ENCODE measurements at places on chromosomes 7 and 10.

DNA sequence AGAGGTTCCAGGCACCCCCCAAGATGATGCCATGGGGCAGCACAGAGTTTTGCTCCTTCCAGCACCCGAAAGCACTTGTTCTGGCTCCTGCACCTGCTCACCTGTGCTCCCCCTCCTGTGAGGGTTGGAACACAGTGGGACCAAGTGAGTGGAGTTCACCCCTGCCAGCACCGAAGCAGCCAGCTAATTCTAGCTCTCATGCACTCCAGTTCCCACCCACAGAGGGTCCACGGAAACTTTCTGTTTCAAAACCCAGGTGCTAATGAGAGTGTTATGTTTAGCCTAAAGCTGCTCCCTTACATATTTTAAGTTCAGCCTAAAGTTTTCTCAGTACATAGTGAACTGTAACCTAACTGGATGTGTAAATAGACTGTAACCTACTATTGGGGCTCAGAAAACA is 42.6 kb upstream of the SLC35G1 start:
- DNase-seq, result no peak

DNA sequence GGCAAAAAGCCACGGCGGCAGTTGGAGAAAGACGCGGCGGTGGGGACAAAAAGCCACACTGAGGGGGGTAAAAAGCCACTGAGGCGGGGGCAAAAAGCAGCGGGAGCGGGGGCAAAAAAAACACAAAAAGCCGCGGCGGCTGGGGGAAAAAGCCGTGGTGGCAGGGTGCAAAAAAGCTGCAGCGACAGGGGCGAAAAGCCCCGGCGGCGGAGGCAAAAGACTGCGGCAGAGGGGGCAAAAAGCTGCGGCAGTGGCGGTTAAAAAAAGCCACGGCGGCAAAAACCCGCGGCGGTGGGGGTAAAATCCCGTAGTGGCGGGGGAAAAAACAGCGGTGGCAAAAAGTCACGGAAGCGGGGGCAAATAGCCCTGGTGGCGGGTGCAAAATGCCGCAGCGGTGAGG is 527.3 kb downstream of the ZNF33B start:
- no peak for DNase-seq

DNA sequence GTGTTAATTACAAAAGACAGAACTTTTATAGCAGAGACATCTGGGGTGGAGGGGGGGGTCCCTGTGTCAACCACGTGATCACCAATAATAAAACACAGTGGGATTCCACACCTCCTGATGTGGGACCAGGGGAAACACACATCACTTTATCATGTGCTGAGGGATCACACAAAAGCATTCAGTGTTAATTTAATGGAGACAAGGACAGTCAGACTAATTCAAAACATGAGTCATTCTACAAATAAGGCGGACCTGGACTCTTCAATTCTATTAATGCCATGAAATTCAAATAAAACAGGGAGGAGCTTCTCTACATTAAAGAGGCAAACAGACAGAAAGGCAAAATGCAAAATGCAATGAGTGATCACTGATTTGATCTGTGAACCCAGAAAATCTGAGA is 67.3 kb upstream of the PFKP start:
- no peak for DNase-seq

DNA sequence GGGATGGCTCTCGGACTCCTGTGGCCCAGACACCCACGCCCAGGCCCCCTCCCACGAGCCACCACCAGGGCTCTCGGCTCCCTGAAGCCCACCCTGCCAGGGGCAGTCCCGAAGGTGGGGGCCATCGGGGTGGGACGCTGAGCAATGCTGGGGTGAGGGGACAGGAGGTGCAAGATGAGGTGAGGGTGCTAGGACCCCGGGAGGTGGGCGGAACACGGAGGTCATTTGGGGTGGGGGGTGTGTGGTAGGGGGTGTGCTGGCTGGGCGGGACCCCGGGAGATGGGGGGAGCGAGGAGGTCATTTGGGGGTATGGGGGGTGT is 17.0 kb upstream of the LFNG start:
- no peak for DNase-seq

- DNase-seq, result no peak
Measured at GRCh38 chr10:60029475-60029874, 123.1 kb upstream of the CCDC6 start.

- no peak for DNase-seq
Measured at GRCh38 chr10:119616882-119617570, 20.3 kb upstream of the TIAL1 start.

DNA sequence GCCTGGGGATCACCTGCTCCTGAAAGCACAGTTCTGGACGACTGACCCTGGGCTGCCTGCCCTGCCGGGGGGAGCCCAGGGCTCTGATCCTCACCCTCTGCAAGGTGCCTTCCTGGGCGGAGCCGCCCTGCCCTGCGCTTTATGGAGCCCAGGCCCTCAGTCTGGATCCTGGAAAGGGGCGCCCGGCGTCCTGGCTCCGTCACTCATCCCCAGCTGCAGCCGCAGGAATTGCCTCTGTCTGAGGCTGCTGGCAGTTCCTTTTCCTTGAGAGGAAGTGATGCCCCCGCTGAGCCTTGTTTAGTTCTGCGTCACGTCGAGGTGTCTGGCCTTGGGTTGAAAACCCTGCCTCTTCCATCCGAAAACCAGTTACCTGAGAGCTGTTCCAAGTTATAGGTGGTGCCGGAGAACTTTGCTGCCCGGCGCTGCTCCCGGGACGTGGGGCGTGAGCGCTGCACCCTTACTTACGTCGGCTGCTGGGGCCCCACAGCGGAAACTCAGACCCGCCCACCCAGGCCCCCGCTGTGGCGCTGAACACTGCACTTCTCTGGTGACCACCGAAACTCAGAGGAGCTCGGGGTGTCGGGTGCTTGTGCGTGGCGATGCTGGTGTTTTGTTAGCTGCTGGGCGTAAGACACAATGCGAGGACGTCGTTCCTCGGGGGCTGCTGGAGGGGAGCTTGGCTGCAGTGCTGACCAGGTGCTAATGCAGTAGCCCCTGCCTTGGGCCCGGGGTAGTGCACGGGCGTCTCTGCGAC is 5.4 kb downstream of the MAFK start:
- DNase-seq, result no peak

DNA sequence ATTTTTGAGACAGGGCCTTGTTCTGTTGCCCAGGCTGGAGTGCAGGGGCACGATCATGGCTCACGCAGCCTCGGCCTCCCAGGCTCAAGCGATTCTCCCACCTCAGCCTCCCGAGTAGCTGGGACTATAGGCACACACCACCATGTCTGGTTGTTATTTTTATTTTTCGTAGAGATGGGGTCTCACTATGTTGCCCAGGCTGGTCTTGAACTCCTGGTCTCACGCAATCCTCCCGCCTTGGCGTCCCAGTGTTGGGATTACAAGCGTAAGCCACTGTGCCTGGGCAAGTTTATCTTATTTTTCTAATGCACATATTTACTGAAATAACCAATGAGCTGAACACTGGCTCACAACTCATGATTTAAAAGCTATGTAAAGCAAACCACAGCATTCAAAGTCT is 61.9 kb downstream of the FAM171A1 start:
- no peak for DNase-seq

- no peak for DNase-seq
Measured at GRCh38 chr7:139972029-139972428, 90.7 kb downstream of the PARP12 start.

DNA sequence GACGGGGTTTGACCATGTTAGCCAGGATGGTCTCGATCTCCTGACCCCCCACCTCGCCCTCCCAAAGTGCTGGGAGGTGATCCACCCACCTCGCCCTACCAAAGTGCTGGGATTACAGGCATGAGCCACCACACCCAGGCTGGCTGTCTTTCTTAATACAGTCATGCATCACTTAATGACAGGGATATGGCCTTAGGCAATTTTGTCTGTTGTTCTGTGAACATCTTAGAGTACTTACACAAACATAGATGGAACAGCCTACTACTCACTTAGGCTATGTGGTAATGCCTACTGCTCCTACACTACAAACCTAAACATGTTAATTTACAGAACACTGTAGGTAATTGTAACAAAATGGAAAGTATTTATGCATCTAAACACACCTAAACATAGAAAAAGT is 106.6 kb upstream of the KCNMA1 start:
- no peak for DNase-seq

GRCh38 chr10:35422228-35422627 is 85.9 kb downstream of the CCNY start:
- no peak for DNase-seq

GRCh38 chr7:27972276-27972675 is 208.3 kb downstream of the JAZF1 start:
- DNase-seq, result no peak

DNA sequence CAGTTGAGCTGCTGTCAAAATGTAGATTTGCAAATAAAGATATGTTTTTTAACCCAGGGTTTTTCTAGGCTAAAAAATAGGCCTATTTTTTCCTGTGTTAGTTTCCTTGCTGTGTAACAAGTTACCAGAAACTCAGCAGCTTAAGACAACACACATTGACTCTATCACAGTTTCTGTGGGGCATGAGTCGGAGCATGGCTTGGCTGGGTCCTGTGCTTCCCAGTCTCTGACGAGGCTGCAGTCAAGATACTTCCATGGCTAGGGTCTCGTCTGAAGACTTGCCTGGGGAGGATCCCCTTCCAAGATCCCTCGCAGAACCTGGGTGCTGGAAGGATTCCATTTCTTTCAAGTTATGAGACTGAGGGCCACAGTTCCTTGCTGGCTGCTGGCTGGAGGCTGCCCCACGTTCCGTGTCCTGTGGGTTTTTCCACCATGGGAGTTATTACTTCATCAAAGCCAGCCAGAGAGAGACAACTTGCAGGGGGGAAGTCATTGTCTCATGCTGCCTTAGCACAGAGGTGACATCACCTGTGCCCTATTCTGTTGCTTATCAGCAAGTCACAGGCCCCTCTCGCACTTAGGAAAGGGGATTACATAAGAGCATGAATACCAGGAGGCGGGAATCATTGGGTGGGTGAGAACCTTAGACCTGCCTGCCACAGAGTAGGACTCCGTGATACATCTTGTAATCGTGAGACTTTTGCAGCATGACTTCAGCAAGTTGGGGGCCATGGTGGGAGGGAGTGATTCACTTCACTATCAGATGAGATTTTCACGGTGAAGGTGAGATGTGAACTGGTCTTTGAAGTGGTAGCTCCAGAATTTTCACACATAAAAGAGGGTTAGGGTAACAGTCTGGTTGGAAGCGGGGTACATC is 77.9 kb downstream of the CCNY start:
- no peak for DNase-seq

DNA sequence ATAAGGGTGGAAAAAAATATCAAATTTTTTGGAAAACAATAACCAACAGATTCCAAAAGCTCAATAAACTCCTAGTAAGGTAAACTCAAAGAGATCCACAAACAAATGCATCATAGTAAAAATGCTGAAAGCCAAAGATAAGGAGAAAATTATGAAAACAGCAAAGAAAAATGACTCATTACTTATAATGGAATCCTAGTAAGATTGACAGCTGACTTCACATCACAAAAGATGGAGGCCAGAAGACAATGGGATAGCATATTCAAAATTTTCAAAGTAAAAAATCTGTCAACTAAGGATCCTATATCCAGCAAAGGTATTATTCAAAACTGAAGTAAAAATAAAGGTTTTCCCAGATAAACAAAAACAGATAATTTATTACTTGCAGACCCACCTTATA is 183.4 kb upstream of the VIPR2 start:
- DNase-seq, result no peak

DNA sequence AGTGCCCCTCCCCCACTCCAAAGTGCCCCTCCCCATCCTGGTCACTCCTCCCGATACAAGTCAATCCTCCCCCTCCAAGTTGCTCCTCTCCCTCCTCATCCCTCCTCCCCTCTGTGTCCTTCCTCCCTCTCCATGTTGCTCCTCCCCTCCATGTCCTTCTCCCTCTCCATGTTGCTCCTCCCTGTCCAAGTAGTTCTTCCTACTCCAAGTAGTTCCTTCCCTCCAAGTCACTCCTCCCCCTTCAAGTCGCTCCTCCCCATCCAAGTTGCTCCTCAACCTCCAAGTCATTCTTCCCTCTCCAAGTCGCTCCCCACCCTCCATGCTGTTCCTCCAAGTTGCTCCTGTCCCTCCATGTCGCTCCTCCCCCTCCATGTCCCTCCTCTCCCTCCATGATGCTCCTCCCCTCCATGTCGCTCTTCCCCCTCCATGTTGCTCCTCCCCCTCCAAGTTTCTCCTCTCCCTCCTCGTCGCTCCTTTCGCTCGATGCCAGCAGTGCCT is 8.6 kb upstream of the WBP1L start:
- DNase-seq, result no peak

DNA sequence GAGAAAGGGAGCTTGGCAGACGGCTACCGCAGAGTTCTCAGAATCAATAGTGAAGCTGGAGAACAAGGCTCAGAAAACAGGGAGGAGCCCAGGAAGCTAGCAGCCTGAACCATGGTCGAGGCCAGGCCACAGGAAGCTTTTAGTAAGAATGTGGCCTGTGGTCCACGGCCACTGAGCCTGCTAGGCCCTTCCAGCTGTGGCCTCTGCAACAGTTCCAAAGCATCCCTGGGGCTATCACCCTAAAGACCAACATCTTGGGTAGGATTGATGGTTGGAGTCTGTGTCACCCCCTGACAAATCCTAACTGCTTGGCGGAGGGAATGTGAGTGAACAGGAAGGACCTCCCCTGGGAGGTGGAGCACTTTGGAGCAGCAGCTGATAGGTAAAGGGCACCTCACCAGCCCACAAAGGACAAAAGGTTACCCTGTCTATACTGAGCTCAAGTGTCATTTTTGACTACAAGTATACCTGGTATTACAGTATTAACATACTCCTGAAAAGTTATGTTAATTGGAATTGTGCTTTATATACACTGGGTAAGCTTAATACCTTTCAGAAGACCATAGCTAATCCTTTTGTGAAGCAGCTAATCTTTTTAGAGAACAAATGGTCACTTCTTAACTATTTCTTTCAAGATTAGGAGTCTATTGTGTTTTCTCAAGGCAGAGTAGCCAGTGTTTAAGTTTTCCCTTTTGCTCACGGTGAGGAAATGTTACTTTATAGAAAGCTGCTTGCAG is 18.7 kb downstream of the PTPRE start:
- DNase-seq, result no peak

DNA sequence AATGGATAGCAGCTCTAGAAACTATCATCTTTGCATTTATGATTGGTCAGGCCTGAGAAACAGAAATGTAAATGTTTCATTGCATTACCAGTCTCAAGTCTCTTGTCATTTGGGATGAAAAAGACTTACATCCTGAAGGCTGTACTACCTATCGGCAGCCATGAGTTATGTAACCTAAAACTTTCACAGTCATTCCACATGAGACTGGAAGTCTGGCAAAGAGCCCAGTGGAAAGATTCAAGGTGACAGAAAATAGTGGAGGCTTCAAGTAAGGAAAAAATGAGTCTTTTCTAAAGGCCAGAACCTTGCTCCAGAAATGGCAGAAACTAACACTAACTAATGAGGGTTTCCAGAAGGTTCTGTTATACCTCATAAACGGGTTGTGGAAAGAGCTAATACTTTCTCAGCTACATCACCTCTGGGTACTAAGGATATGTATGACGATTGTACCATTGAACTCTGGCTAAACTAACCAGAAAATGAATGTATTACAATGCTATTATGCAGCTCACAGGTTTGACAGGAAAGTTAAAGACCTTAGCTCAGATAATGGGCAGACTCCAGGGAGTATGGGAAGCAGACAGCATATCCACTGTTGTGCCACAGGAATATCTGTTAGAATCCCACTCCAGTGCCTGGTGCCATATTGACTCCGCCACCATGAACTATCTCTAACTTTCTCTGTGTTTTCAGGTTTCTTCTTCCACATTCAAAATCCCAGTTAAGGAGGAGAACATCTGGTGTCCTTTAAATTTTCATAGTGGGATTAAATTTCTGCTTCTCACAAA is 41.7 kb upstream of the DYNC1I1 start:
- DNase-seq, result no peak

All from T-cell (primary cell).